T-helper 17 cell (primary cell): ENCODE measurements at places on chromosomes 13 and 19.

- no peak for DNase-seq
- no peaks in the 10 kb centered on the region for H3K4me1 ChIP-seq
- H3K4me3 ChIP-seq = no peak overlapping the region
- no peak overlapping the region for H3K27ac ChIP-seq
- H3K27me3 ChIP-seq = peaks cover 16% of the 10 kb centered on the region
Observed at GRCh38 chr13:76570510-76570971, 315.7 kb downstream of the KCTD12 start.

DNA sequence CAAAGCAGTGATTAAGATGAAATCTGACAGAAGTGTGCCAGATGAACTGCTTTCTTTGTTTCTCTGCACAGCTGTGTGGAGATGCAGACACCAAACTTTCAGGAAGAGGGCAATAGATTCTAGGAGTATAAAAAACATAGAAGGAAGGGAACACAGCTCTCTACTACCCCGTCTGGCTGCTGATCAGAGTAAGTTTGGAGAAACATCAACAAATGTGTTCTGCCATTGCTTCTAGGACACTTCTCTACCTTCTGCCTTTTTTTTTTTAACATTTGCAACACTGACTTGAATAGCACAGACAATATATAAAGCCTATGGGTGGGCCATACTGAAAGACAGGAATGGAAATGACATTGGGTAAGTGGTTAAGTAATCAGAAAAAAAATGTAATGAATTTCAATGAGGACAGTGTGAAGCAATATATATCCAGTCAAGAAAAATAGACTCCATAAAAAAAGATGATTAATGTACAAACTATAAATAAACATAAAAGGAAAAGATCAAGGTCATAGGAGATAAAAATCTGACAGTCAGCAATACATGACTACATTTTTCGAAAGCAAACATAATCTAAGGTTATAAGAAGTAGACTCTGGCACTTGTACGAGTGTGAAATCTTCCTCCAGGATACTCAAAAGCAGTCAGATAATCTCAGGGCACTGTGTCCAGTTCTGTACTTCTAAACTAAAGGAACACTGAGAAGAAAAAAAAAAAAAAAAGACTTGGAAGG, 21.4 kb downstream of the NUFIP1 start:
- peaks cover 9% of the 10 kb centered on the region for H3K4me1 ChIP-seq
- no peak overlapping the region for H3K4me3 ChIP-seq
- H3K27ac ChIP-seq = peak overlapping the region; percentile 16
- peaks cover 11% of the 10 kb centered on the region for H3K36me3 ChIP-seq

- DNase-seq = no peak
- no peaks in the 10 kb centered on the region for H3K36me3 ChIP-seq
- peaks cover 8% of the 10 kb centered on the region for H3K4me1 ChIP-seq
- no peak overlapping the region for H3K27ac ChIP-seq
- H3K4me3 ChIP-seq = no peak overlapping the region
Observed at GRCh38 chr19:11151181-11151580, 4.4 kb downstream of the SPC24 start.

DNA sequence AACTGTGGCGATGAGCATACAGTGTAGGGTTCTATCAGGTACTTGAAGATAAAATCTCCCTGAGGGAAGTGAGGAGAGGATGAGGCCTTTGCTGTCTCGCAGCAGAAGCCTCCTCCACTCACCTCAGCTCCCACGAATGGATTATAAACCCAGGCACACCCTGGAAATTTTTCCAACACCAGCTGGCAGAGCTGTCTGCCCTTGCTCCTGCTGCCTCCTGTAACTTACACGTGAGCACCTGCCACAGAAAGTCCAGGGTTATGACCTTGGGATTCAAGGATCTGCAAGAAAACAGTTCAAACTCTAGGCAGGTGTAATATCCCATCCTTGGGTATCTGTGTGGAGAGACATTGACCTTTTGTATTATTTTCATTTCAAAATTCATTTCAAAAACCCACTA, 70.9 kb upstream of the MYO16 start:
- no peak overlapping the region for H3K4me3 ChIP-seq
- no peak overlapping the region for H3K27ac ChIP-seq
- peaks cover 2% of the 10 kb centered on the region for H3K4me1 ChIP-seq
- no peaks in the 10 kb centered on the region for H3K27me3 ChIP-seq
- no peak for DNase-seq

- DNase-seq = no peak
- no peaks in the 10 kb centered on the region for H3K27me3 ChIP-seq
- no peak overlapping the region for H3K27ac ChIP-seq
- H3K4me3 ChIP-seq = no peak overlapping the region
- no peaks in the 10 kb centered on the region for H3K36me3 ChIP-seq
- H3K4me1 ChIP-seq = peaks cover 5% of the 10 kb centered on the region
Observed at GRCh38 chr13:50334115-50334778, 319.0 kb downstream of the KCNRG start.

DNA sequence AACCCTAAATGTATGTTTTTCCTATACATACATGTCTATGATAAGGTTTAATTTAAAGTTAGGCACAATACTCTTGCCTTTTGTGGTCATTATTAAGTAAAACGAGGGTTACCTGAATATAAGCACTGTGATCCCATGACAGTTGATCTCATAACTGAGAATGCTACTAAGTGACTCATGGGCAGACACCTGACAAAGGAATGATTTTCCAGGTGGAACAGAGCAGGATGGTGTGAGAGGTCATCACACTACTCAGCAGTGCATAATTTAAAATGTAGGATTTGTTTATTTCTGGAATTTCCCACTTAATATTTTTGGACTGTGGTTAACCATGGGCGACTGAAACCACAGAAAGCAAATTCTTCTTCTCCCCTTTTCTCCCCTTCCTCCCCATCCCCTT, 178.9 kb downstream of the UGGT2 start:
- H3K27ac ChIP-seq = no peak overlapping the region
- H3K4me1 ChIP-seq = no peaks in the 10 kb centered on the region

GRCh38 chr13:103007427-103007762, 58.8 kb downstream of the SLC10A2 start:
- no peak for DNase-seq
- no peaks in the 10 kb centered on the region for H3K4me1 ChIP-seq
- H3K36me3 ChIP-seq = no peaks in the 10 kb centered on the region
- no peak overlapping the region for H3K4me3 ChIP-seq

DNA sequence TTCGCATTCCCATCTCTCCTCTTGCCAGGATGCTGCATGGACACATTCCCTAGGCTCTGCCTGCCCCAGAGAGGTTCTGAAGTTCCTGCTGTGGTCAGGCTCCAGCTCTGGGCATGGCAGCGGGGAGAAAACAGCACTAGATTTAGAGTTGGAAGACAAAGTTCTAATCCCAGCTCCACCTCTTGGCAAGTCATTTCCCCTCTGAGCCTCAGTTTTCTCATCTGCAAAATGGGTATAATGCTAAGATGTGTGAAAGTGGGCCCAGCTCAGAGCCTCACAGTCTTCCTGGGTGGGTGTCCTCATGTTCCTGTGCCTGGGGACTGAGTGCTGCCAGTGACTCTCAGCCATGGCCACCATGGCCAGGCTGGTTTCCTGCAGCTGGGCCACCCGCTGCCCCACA, 9.6 kb downstream of the PEPD start:
- no peak overlapping the region for H3K4me3 ChIP-seq
- no peak for DNase-seq
- H3K27me3 ChIP-seq = no peaks in the 10 kb centered on the region
- H3K4me1 ChIP-seq = peaks cover 38% of the 10 kb centered on the region

- no peak for DNase-seq
- no peaks in the 10 kb centered on the region for H3K27me3 ChIP-seq
- peaks cover 12% of the 10 kb centered on the region for H3K4me1 ChIP-seq
Observed at GRCh38 chr19:39928357-39928725, 6.1 kb downstream of the FCGBP start.

- no peaks in the 10 kb centered on the region for H3K36me3 ChIP-seq
- peaks cover 15% of the 10 kb centered on the region for H3K27me3 ChIP-seq
- H3K4me1 ChIP-seq = peaks cover 3% of the 10 kb centered on the region
- no peak for DNase-seq
- H3K27ac ChIP-seq = no peak overlapping the region
Observed at GRCh38 chr13:43802511-43802910, 15.7 kb upstream of the ENOX1 start.

DNA sequence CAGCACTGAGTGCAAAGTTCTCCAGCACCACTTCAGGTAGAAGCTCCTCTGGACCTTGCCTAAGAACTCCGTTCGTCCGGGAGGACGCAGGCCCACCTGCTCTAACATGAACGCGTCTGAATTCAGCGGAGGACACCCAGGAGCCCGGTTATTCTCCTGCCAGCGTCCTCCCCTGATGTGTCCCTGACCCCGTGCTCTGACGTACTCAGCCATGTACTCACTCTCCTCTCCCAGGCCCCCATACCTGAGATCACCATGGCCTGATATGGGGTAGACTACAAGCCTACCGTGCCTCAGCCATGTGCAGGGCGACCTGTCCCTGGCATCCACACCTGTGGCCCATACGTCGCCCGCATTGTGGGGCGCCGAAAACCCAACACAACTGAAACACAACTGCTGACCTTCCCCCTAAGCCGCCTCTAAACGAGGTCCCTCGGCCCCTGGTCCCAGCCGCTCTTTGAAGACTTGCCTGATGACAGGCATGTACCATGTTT, 744 bp upstream of the ZNF584 start:
- no peak for DNase-seq
- no peaks in the 10 kb centered on the region for H3K27me3 ChIP-seq
- H3K27ac ChIP-seq = peak overlapping the region; percentile 93
- peak overlapping the region; percentile 96 for H3K4me3 ChIP-seq

- no peak overlapping the region for H3K27ac ChIP-seq
- no peak overlapping the region for H3K4me3 ChIP-seq
- peaks cover 63% of the 10 kb centered on the region for H3K27me3 ChIP-seq
- no peak for DNase-seq
Observed at GRCh38 chr13:27038323-27038722, 133.3 kb downstream of the USP12 start.

- peaks cover 29% of the 10 kb centered on the region for H3K4me1 ChIP-seq
- H3K36me3 ChIP-seq = peaks cover 9% of the 10 kb centered on the region
- H3K4me3 ChIP-seq = peak overlapping the region; percentile 96
- DNase-seq = no peak
Observed at GRCh38 chr19:2479556-2480194, 3.7 kb downstream of the GADD45B start.

GRCh38 chr19:1063030-1063908, 3.7 kb upstream of the ARHGAP45 start:
- no peak overlapping the region for H3K4me3 ChIP-seq
- no peaks in the 10 kb centered on the region for H3K27me3 ChIP-seq
- no peaks in the 10 kb centered on the region for H3K36me3 ChIP-seq
- peak; percentile 71 for DNase-seq
- no peak overlapping the region for H3K27ac ChIP-seq

DNA sequence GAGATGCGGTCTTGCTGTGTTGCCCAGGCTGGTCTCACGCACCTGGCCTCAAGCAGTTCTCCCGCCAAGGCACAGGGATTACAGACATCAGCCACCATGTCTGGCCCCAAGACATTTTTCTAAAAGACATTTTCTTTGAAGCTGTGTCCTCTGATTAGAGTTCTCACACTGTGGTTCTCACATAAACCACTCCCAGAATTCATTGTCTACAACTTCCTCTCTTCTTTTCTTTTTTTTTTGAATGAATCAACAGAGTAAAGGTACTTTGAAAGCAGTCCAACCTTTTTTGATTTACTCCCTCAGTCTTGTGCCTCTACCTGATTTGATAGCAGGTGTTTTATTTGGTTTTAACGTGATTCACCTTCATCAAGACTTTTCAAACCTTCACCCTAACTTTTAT, 14.3 kb upstream of the SHD start:
- DNase-seq = no peak
- peak overlapping the region; percentile 81 for H3K27ac ChIP-seq
- peaks cover 10% of the 10 kb centered on the region for H3K4me1 ChIP-seq
- peaks cover 6% of the 10 kb centered on the region for H3K36me3 ChIP-seq
- H3K27me3 ChIP-seq = no peaks in the 10 kb centered on the region
- no peak overlapping the region for H3K4me3 ChIP-seq

- H3K36me3 ChIP-seq = peaks cover 2% of the 10 kb centered on the region
- H3K27me3 ChIP-seq = no peaks in the 10 kb centered on the region
- no peak overlapping the region for H3K27ac ChIP-seq
- H3K4me3 ChIP-seq = no peak overlapping the region
Observed at GRCh38 chr13:29761160-29761559, 89.3 kb downstream of the UBL3 start.

- no peak overlapping the region for H3K27ac ChIP-seq
- H3K4me1 ChIP-seq = peaks cover 21% of the 10 kb centered on the region
- DNase-seq = no peak
- H3K36me3 ChIP-seq = peaks cover 10% of the 10 kb centered on the region
- H3K27me3 ChIP-seq = peaks cover 60% of the 10 kb centered on the region
Observed at GRCh38 chr19:13022859-13023636, 27.8 kb downstream of the NFIX start.

- no peak overlapping the region for H3K27ac ChIP-seq
- H3K27me3 ChIP-seq = no peaks in the 10 kb centered on the region
- no peaks in the 10 kb centered on the region for H3K36me3 ChIP-seq
- H3K4me1 ChIP-seq = no peaks in the 10 kb centered on the region
Observed at GRCh38 chr13:70568571-70568970, 460.3 kb upstream of the KLHL1 start.

DNA sequence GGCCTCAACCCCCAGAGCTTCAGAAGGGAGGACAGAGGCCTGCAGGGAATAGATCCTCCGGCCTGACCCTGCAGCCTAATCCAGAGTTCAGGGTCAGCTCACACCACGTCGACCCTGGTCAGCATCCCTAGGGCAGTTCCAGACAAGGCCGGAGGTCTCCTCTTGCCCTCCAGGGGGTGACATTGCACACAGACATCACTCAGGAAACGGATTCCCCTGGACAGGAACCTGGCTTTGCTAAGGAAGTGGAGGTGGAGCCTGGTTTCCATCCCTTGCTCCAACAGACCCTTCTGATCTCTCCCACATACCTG, 969 bp upstream of the CEACAM5 start:
- peaks cover 5% of the 10 kb centered on the region for H3K36me3 ChIP-seq
- peaks cover 6% of the 10 kb centered on the region for H3K4me1 ChIP-seq
- DNase-seq = no peak
- peaks cover 76% of the 10 kb centered on the region for H3K27me3 ChIP-seq

- peaks cover 32% of the 10 kb centered on the region for H3K4me1 ChIP-seq
- H3K36me3 ChIP-seq = peaks cover 2% of the 10 kb centered on the region
- H3K4me3 ChIP-seq = peak overlapping the region; percentile 41
- no peak for DNase-seq
- H3K27me3 ChIP-seq = peaks cover 23% of the 10 kb centered on the region
- peak overlapping the region; percentile 27 for H3K27ac ChIP-seq
Observed at GRCh38 chr19:49357186-49357585, 5.0 kb downstream of the TEAD2 start.

DNA sequence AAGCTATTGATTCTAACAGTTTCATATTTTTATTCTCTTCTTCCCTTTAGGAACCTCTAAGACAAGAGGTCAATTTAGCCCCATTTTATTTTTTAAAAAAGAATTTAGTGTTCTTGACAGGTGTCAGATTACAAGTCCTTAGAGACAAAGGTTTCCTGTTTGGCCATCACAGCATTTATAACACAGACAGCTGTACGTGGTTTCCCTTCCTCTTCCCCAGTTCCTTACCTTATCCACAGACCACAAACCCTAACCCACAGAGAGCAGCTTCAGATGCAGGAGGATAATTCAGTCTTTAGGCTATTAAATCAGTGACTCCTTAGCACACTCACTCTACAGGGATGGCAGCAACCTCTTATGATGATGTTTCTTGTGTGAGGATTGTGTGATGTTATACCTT, 1210.1 kb downstream of the DIAPH3 start:
- H3K27ac ChIP-seq = no peak overlapping the region
- no peak overlapping the region for H3K4me3 ChIP-seq
- no peak for DNase-seq
- no peaks in the 10 kb centered on the region for H3K36me3 ChIP-seq
